Activated CD4-positive, alpha-beta T cell treated with anti-CD3 and anti-CD28 coated beads for 36 hours (primary cell): ENCODE measurements at places on chromosomes 2 and 18. TPM values are rescaled to one million over a fixed set of nuclear protein-coding genes. Genes with fewer than 3 reads are reported as not detected.

Gene POTEI
- total RNA-seq: not detected

Gene FHL2
- 4.7 TPM for total RNA-seq

Gene AFG3L2
- total RNA-seq: 38.0 TPM

Gene FARSB
- total RNA-seq: 56.3 TPM

Gene STAT4
- 59.5 TPM for total RNA-seq

DNA sequence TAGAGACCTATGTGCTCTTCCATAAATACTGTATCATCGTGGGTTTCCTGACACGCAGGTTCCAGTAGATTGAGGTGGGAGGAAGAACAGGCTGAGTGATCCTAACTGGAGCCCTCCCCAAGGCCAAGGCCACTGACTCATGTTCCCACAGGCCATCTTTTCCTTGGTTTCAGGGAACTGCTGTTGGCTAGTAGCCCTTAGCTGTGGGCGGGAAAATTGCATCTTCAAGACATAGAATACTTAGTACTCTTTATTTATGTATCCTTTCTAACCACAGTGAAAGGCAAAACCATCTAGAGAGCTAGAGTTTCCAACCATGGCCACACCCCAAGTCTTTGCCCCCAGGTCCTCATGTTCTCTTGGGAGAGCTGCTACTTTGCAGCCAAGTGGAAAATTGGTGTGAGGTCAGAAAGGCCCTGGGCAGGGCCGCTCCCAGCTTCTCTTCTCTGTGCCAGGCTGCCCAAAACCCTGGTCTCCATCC lies 55.9 kb downstream of the COPS8 start:
- no peak overlapping the region for H3K4me3 ChIP-seq
- no peak for DNase-seq
- H3K27me3 ChIP-seq: no peaks in the 10 kb centered on the region
- H3K4me1 ChIP-seq: no peaks in the 10 kb centered on the region

DNA sequence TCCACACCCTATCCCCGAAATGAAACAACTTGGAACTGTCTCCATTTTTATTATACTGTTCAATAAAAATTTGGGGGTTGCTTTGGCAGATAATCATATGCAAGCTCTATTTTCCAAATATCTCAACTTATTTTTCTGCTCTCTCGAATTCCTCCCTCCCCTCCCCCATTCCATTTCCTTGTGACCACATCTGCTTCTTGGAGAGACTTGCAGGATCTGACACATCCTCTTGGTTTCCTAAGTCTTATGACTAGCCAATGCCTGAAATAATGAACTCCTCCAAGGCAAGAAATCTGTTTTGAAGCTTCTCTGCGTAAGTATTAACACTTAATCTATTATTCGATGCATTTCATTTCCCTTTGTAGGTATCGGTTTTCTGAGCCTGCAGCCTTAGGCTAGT lies 16.1 kb downstream of the TGIF1 start:
- peaks cover 14% of the 10 kb centered on the region for H3K36me3 ChIP-seq
- no peak for DNase-seq
- no peaks in the 10 kb centered on the region for H3K27me3 ChIP-seq
- H3K4me1 ChIP-seq: peaks cover 26% of the 10 kb centered on the region

GRCh38 chr2:156327835-156328695 lies 4.5 kb downstream of the NR4A2 start:
- H3K4me1 ChIP-seq: peaks cover 36% of the 10 kb centered on the region
- H3K36me3 ChIP-seq: peaks cover 74% of the 10 kb centered on the region

- H3K27me3 ChIP-seq: no peaks in the 10 kb centered on the region
These were observed 158.1 kb upstream of the VRK2 start for GRCh38 chr2:57888463-57888862.

DNA sequence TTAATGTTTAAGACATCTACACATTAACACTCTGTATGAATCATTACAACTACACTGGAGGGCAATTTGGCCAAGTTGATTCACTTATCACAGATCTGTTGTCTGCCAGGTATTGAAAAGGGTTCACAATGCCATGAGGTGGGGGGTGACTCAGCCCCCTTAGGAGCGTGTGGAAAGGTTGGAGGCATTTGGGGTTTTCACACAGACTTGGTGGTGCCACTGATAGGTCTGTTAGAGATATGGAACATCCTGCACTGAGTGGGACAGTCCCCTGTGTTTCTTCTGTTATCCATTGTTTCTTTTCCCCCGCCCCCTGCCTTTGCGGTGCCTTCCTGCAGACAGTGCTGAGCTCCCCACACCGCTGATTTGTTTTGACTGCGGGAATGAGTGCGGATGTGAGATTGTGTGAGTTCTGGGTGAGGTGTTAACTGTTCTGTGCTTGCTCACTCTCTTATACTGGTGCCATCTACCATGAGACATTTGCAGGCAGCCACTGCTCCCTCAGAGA lies 9.3 kb upstream of the TSN start:
- H3K36me3 ChIP-seq: no peaks in the 10 kb centered on the region
- no peaks in the 10 kb centered on the region for H3K27me3 ChIP-seq
- H3K4me1 ChIP-seq: peaks cover 12% of the 10 kb centered on the region
- DNase-seq: peak; percentile 69
